Islet precursor cell (in vitro differentiated cells): ENCODE measurements at places on chromosomes 12 and 14.

- DNase-seq: no peak
These were observed 417.7 kb upstream of the ATXN7L3B start for GRCh38 chr12:74119811-74120362.

DNA sequence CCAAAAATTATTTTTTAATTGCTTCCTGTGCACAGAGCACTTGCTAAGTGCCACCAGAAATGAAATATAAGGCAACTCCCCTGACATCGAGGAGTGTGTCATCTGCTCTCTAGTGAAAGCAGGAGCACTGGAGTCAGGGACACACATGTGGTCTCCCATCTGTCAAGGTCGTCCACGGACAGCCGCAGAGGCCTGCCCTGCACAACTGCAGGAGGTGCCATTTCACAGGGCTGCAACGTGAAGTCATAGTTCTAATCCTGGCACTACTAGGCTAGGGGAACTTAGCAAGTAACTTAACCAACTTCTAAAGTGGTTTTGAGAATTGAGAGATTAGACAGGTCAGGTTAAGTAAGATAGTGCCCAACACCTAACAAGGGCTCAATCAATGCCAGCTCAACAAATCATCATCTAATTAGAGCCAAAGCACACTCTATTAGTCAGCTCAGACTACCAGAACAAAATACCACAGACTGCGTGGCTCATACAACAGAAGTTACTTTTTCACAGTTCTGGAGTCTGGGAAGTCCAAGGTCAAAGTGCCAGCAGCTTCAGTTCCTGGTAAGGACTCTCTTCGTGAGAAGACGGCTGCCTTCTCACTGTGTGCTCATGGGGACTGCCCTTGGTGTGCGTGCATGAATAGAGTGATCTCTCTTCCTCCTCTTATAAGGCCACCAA lies 30.7 kb downstream of the FOXN3 start:
- DNase-seq: no peak

DNA sequence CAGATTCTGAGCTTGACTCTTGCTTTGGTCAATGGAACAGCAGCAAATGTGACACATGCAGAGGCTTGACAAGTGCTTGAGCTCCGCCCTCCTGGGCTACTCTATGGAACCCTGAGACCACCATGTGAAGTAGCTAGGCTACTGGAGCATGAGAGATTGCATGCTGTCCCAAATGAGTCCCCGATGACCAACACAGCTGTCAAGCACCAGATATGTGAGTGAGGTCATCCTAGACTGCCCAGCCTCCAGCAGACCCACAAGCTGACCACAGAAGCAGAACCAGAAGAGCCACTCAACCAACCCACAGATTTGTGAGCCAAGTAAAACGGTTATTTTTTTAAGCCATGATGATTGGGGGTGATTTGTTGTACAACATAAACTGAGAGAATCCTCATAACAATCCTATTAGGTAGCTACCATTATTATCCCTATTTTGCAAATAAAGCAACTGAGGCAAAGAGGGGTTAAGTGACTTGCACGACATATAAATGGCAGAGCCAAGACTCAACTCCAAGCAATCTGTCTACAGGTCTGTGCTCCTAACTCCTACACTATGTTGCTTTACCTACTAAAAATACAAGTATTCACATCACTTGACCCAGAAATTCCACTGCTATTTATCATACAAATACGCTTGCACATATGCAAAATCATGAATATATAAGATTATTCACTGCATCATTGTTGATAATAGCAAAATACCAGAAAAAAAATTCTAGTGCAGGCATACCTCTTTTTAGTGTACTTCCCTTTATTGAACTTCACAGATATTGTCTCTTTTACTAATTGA lies 136.2 kb downstream of the NDUFA12 start:
- no peak for DNase-seq

GRCh38 chr14:38721822-38722431 lies 381.1 kb downstream of the SEC23A start:
- DNase-seq: peak; percentile 76

DNA sequence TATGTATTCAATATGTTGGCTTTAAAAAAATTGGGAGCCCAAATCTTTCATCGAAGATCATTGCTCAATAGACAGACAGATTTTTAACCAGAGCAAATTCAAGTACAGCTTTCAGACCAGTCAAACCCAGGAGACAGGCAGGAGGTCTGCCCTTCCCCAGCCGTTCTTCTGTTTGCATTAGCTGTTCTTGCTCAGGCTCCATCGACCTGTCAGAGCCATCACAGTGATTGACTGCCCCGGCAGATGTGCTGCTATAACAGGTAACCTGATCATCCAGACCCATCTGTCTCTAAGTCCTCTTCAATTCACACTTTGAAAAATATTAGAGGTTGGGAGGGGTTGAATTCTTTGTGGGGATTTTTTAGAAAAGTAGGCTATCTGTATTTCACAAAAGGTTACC lies 453.5 kb downstream of the FOXG1 start:
- no peak for DNase-seq

GRCh38 chr12:89542912-89543592 lies 17.2 kb upstream of the POC1B start:
- DNase-seq: peak; percentile 90

GRCh38 chr14:33754261-33754660 lies 196.6 kb downstream of the EGLN3 start:
- DNase-seq: peak; percentile 91

GRCh38 chr12:91663310-91663709 lies 480.7 kb upstream of the DCN start:
- DNase-seq: no peak

DNA sequence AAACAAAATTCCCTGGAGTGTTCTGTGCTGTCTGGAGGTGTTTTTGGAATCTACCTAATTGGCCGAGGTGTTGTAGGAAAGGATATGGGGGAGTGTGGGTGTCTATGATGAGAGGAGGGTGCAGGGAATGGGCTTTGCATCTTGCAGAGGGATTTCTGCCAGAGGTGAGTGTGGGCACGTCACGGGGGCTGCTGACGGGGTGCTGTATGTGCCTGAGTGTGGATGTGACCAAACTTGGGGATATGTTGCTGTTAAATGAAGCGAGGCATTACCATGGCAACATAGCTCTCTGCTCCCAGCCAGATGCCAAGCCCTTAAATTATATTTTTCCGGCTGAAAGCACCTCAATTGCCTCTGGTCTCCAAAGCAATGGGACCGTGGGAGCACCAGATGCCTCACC lies 44.3 kb upstream of the SPTLC2 start:
- no peak for DNase-seq

DNA sequence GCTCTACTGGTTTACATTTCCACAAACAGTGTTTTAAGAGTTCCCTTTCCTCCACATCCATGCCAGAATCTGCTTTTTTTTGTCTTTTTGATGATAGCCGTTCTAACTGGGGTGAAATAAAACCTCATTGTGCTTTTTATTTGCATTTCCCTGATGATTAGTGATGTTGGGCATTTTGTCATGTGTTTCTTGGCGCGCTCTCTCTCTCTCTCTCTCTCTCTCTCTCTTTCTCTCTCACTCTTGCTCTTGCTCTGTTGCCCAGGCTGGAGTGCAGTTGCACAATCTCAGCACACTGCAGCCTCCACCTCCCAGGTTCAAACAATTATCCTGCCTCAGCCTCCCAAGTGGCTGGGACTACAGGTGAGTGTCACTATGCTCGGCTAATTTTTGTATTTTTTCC lies 9.6 kb upstream of the MIS18BP1 start:
- DNase-seq: no peak

- no peak for DNase-seq
These were observed 273.9 kb upstream of the RGS6 start for GRCh38 chr14:71658261-71658860.

DNA sequence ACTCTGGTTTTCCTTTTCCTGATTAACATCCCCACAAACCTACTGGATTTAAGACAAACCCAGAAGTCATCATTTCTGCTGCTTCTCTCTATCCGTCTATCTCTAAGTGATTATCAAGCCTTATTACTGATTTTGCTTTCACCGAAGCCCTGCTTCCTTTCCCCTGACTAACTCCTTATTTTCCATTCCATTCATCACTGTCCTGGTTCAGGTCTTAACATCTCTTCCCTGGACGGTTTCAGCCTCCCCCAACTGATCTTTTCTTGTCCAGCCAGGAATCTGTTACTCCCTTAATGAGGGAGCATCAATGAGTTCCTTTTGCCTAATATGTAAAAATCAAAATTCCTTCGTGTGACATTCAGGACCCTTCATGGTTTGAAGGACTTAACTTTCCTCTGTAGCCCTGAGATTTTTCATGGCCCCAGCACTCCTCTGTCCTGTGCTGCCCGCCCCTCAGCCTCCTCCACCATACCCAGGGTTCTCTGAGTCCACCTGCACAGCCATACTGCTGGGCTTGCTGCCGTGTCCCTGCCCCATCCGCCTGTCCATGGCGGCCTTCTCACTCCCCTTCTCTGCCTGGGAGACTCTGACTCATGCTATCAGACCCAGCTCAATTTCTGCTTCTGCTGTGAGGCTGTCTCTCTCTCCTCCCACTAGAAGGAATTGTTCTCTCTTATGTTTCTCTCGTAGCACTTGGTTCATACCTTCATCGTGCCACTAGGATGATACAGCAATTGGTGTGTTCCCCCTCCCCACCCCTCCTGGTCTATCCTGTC lies 167.8 kb upstream of the HIF1A start:
- peak; percentile 87 for DNase-seq
